ENCODE measurements at places on chromosomes 11 and 22.

DNA sequence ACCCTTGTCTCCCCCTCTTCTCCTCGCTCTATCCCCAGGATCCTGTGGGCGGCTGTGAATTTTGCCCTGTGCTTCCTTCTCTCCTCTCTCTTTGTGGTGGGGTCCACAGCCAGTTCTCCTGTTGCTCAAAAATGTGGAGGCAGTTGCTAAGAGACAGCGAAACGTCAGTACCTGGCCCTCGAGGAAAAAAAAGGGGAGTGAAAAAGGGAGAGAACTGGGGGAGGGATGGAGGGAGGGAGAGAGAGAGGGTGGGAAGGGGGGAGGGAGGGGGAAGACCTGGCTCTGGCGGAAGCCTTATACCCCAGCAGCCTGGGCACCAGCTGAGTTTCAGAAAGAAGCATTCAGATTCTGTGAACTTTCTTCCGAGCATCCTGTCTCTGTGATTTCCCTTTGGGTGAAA is 2.1 kb upstream of the LRRC55 start:
- no peak for DNase-seq

DNA sequence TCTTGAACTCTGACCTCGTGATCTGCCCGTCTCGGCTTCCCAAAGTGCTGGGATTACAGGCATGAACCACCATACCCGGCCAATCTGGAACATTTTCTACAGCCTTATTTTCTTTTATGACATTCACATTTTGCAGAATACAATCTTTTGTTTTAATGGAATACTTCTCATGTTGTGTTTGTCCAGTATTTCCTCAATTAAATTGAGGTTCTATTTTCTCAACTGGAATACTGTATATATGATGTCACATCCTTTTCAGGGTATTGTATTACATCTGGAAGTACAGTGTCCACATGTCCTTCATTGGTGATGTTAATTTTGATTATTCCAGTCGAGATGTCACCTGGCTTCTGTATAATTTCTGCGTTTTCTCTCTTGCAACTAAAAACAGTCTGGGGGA is 90.8 kb upstream of the HORMAD2 start:
- DNase-seq = no peak

GRCh38 chr22:25120093-25120561 is 79.5 kb upstream of the CRYBB3 start:
- no peak for DNase-seq

- no peak for DNase-seq
Measured at GRCh38 chr11:20310137-20310536, 53.4 kb upstream of the HTATIP2 start.

DNA sequence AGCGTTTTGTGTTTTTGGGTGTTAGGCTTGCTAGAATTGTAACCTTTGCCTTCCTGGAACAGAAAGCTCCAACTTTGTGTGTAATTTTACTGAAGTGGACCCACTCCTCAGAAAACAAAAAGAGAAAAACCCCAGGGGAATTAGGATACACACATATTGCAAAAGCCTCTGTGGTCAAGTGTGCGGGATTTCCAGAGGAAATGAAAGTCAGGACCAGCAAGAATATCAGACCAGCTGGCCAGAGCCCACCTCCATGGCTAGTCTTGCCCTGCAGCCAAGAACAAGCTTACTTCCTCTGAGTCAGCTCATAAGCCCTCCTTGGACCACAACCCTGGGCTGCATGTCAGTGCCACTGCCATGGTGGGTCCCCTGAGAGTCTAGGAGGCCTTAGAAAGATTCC is 37.0 kb upstream of the FTH1 start:
- DNase-seq = no peak

GRCh38 chr11:35800970-35801953 is 138.7 kb downstream of the TRIM44 start:
- no peak for DNase-seq

GRCh38 chr11:59040607-59041006 is 45.5 kb upstream of the GLYATL1B start:
- no peak for DNase-seq

DNA sequence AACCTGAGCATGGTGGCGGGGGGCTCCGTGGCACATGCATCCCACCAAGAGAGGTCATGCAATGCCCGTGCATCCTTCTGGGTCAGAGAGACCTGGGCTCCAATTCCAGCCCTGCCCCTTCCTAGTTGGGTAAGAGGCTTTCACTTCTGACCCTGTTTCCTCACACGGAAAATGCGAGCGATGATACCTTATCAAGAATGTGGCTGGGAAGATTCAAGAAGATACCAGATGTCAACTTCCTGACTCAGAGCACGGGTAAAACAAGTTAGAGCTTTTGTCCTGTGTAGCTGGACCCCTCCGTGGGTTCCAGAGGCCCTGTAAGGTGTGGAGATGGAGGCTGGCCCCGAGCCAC is 8.7 kb upstream of the DGKZ start:
- DNase-seq = no peak

- DNase-seq = no peak
Measured at GRCh38 chr11:15179167-15179566, 64.4 kb downstream of the INSC start.

GRCh38 chr11:124896821-124897391 is 759 bp downstream of the ROBO4 start:
- no peak for DNase-seq

DNA sequence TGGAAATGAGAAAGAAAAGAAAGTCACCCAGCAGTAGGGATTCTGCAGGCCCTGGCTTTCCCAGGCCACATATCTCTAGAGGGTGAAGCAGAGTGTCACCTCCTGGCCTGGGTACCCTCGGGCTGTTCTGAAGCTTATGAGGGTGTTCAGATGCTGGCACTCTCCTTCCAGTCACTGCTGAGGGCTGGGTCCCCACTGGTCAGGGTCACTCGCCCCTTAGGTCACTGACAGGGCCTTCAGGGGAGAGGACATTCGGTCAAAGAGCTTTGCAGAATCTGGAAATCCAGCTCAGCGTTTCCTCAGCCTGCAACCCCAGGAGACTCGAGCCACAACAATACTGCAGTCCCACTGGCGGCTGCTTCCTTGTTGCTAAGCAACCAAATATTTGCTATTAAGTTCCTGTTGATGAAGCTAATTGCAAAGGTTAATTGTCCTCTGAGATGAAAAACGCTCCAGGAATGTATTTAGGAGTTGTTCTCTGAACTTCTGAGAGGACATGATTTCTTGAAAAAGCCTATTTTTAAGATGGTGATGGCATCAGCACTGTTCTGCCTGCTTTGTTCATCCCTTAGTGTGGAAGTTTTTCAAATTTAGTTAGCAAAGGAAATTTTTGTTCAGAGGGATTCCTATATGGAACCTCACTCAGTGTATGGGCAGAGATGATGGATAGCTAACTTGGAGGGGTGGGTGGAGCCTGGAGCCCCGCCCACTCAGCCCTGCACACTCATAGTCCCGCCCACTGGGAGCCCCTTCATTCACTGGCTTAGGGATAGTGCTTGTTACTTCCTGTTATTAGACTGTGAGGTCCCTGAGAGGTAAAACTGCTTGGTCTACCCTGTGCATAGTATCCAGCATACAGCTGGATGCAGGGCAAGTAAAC is 109.2 kb downstream of the CSNK2A3 start:
- DNase-seq = no peak

- no peak for DNase-seq
Measured at GRCh38 chr11:108768370-108768769, 103.5 kb downstream of the DDX10 start.

GRCh38 chr22:41352058-41352457 is 29.7 kb upstream of the TEF start:
- no peak for DNase-seq

GRCh38 chr11:123166071-123166559 is 28.9 kb downstream of the CLMP start:
- DNase-seq = no peak

- DNase-seq = no peak
Measured at GRCh38 chr11:17479284-17480214, 2.9 kb upstream of the ABCC8 start.

- DNase-seq = no peak
Measured at GRCh38 chr11:128316541-128317227, 270.7 kb downstream of the ETS1 start.

- DNase-seq = no peak
Measured at GRCh38 chr11:84993386-84993785, 633.8 kb downstream of the DLG2 start.

- no peak for DNase-seq
Measured at GRCh38 chr11:57407010-57407920, 16.8 kb upstream of the PRG2 start.

DNA sequence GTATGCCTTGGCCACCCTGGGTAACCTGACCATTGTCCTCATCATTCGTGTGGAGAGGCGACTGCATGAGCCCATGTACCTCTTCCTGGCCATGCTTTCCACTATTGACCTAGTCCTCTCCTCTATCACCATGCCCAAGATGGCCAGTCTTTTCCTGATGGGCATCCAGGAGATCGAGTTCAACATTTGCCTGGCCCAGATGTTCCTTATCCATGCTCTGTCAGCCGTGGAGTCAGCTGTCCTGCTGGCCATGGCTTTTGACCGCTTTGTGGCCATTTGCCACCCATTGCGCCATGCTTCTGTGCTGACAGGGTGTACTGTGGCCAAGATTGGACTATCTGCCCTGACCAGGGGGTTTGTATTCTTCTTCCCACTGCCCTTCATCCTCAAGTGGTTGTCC is 2.7 kb downstream of the OR51D1 start:
- no peak for DNase-seq

DNA sequence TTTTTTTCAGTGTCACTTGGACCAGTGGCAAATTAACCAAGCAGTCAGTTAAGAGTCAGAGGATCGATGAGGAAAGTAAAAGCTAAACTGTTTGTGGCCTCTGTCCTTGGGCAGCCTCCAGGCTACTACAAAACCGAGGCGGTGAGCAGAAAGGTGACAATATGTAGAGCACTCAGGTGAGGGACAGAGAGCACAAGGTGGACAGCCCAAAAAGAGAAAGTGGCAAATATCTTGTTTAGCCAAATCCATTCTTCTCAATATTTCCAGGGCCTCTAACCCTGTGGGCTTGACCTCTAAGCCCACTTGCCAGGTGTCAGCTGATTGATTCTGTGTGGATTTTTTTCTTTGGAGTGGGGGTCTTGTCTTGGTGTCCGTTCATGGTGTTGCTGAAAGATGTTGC is 4202.2 kb upstream of the OR11H1 start:
- DNase-seq = no peak

DNA sequence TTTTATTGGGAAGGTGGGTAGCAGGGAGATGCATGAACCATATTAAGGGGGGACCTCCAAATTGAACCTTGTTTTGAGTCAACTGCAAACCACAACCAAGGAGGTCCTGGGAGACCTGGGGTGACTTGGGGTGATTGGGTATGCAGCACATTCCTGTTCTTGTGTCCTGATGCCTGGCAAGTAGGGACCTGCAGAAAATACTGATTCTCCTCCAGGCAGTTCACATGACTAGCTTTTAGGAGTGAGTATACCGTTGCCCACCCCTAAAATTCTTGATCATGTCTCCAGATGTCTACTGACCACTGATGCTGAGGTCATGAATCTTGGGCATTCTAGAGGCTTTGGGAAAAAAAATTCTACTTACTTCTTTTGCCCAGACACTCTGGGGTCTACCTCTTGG is 6.3 kb downstream of the EHF start:
- no peak for DNase-seq

- no peak for DNase-seq
Measured at GRCh38 chr11:46865340-46865739, 19.3 kb upstream of the CKAP5 start.

DNA sequence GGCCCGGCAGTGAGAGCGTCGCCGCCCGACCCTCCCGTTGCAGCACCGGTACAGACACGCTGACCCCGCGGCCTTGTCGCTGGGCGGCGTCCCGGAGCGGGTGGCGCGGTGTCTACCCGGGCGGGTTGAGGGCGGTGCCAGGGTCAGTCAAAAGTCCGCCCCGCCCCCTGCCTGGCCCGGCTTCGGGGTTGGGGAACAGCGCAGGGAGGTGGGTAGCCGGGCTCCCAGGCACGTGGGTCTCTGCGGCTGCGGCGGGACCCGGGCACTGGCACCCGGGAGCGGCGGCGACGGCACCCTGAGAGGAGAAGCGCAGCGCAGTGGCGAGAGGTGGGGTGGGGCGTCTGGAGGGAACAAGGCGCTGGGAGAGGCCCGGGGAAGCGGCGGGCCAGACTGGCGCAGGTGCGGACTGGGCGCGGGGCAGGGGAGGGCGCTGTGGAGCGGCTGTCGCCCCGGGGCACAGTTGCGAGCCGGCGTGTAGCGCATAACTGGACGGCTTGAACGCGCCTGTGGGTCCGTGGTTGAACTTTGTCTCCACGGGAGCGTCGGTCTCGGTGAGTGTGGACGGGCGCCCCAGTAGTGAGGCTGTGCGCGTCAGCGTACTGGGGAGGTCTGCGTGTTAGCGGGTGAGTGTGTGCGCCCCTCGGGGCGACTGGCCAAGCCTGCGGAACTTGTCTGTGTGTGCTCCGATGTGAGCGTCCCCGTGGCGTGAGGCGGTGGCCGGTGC is at the start of gene P2RY2:
P2RY2 (plus strand) TSS at position 176 of the 724 bp plus-strand sequence. CDS start 15,879 bp downstream, outside the sequence.
- no peak for DNase-seq

DNA sequence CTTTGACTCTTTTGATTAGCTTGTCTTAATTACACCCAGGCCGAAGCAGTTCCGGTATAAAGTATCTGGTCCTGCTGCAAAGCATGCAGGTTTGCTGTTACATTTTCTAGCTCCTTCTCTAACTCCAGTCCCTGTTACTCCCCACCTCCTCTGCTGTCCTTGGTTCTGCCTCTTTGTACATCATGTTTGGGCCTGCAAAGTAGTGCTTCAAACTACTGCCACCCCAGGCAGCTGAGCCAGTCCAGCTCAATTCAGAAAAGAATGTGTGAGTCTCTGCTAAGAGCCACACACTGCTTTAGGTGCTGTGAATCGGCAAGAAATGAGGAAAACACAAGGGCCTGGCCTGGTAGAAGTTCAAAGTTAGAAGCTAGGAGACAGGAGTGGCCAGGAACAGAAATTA is 136.0 kb downstream of the SERGEF start:
- DNase-seq = no peak

DNA sequence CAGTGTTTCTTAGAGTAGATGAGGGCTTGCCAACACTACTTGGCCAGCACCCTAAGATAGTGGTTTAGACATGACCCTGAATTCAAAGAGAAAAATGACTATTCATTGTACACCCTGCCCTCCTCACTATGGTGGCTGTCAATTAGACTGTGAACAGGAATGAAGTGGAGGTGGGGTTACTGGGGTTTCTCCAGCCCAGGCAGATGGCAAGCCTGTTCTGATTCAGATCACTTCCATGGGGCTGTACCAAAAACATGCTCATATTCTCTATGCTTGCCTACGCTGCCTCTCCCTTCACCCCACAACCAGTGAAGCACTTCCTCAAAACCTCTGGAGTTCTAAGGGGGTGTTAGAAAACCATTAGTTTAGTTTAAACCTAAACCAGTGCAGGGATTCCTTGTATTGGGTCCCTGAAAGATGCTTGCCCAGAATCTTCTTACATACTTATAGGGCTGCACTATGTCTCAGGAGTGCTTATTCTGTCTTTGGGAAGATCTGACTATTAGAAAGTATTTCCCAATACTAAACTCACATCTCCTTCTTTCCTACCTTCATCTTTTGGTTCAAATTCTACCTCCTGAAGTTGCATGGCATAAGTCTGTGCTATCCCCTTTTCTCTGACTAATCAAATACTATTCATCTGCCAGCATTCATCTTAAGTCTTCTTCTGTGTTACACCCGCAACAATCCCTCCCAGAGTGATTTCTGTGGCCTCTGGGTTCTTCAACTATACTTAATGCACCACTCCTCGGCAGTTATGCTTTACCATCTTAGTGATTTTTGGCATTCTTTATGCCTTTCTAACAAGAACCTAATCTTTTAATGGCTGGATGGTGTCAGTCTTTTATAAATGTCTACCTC is 71.8 kb downstream of the ATG16L2 start:
- no peak for DNase-seq

Data from NCI-H1048 (cell line).